ENCODE measurements at places on chromosomes 2 and 18.

GRCh38 chr2:45699032-45699658, 47.7 kb downstream of the PRKCE start:
- no peak for DNase-seq

DNA sequence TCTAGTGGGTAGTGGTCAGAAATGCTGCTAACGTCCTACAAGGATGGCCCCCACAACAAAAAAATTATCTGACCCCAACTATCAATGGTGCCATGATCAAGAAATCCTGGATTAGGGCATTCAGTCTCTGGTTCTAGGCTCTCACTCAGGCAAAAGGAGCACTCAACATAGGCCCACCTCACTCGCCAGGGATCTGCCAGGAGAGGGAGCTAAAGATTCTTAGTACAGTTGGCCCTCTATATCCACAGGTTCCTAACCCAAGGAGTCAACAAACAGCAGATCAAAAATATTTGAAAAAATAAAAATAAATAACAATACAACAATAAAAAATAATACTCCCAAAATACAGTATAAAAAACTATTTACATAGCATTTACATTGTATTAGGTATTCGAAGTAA, 10.0 kb downstream of the SLC4A5 start:
- no peak for DNase-seq

GRCh38 chr2:86518481-86518880, 44.8 kb downstream of the CHMP3 start:
- no peak for DNase-seq

GRCh38 chr2:200679535-200679934, 93.7 kb downstream of the AOX1 start:
- DNase-seq: no peak

GRCh38 chr2:141720476-141720875, 410.3 kb downstream of the LRP1B start:
- no peak for DNase-seq
